ENCODE measurements at places on chromosomes 11 and 22. TPM values are rescaled to one million over a fixed set of nuclear protein-coding genes. Genes with fewer than 3 reads are reported as not detected.
A peak's percentile ranks its signal among the peaks of the same experiment; 100 is the strongest.

DNA sequence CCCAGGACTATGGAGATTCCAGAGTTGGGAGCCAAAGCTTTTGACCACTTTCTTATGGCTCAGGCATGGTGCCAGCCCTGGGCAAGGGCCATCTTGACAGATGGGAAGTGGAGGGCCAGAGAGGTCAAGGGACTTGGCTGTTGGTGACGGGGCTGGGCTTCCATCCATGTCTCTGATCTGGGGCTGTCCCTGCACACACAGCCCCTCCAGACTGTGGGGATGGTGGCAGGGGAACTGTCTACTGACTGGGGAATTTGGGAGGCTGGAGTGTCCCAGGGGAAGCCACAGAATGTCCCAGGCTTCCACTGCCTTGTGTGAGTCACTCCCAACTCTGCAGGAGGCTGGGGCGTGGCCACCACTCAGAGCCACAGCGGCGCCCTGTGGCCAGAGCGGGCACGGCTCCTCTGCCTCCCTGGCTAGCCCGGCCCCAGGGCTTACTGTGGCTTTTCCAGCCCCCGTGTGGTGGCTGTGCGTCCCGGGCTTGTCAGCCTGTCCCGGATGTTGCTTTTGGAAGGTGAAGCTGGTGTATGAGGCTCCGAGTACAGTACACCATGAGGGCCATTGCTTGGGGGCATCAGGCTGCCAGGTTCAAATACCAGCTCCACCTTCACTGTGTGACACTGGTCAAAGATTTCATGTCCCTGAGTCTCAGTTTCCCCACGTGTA lies 19.6 kb downstream of the C22orf23 start:
- DNase-seq: peak; percentile 92

DNA sequence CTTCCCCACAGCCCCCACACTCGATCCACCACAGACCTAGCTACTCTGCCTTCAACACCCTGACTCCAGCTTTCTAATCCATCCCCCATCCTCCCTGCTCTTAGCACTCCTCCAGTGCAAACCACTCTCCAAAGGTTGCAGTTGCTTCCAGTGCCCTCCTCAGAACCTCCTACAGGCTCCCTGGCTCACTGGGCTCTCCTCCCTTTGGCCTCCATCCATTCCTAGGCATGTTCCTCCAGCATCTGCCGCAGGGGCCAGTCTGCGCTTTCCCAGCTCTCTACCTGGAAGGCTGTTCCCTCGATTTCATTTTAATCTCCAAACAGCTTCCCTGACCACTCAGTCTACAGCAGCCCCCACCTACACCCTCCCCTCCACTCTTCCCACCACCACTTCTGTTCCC lies 133.8 kb downstream of the SPATA19 start:
- no peak for DNase-seq

GRCh38 chr11:114348200-114349191 lies 51.8 kb downstream of the C11orf71 start:
- DNase-seq: no peak

GRCh38 chr11:2189938-2190656 lies 18.5 kb upstream of the TH start:
- DNase-seq: no peak

Gene ARRB1
- 32.5 TPM for total RNA-seq

Measured in right cardiac atrium (tissue), 5 donors.